ENCODE measurements at places on chromosomes 7 and 10. TPM values are rescaled to one million over a fixed set of nuclear protein-coding genes. Genes with fewer than 3 reads are reported as not detected.

The PTPRN2 gene
- total RNA-seq = 76.1 TPM

DNA sequence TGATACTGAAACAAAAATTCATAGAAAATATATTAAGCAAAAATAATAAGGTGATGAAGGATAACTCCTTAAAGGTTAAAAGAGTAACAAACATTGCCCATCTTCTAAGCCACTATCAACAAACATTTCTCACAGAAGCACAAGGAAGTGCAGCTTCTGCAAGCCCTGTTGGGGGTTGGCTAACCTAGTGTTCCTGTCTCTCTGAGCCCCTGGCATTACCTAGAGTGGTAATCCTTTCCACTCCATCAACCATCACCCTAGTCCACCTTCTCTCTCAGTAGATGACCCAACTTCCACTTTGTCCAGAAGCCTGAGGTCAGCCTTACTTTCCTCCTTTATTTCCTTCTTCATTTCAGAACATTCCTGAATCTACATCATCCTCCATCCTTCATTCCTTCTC is 59.7 kb downstream of the HIPK2 start:
- DNase-seq = no peak

GRCh38 chr10:55668326-55668922 is 692.6 kb downstream of the ZWINT start:
- no peak for DNase-seq

The PTPRE gene
- total RNA-seq = 6.5 TPM

GRCh38 chr7:151565541-151565940 is 45.8 kb upstream of the RHEB start:
- no peak for DNase-seq
